HFFc6 (cell line): ENCODE measurements at places on chromosomes 4 and X. TPM values are rescaled to one million over a fixed set of nuclear protein-coding genes. Genes with fewer than 3 reads are reported as not detected.

Gene NSUN7
- not detected in 3 replicates for total RNA-seq

Gene CTAG1A
- not detected in 3 replicates for total RNA-seq

Gene GPC3
- total RNA-seq = not detected in 3 replicates

- no peaks in the 10 kb centered on the region for H3K36me3 ChIP-seq
- H3K27me3 ChIP-seq = peaks cover 2% of the 10 kb centered on the region; the same call in 1 of the 2 replicates
- H3K27ac ChIP-seq = 0 out of 2 replicates have a peak overlapping the region, but pooled peaks have one; percentile 65
- no peak for DNase-seq
Observed at GRCh38 chrX:55908661-55909212, 191.2 kb downstream of the RRAGB start.

DNA sequence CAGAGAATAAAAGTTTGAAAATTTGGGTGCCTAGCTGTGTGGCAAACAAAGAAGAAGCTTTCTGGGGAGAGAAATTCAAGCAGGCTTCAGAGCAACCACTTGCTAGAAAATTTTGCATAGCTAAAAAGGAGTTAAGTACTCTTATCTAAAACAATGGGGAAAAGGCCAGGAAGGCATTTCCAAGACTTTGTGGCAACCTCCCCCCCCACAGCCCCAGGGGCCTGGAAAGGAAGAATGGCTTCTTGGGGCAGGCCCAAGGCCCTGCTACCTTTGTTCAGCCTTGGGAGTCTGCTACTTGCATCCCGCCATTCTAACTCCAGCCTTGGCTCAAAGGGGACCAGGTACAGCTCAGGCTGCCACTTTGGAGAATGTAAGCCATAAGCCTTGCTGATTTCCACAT is 102.2 kb downstream of the PTCHD1 start:
- no peak for DNase-seq
- no peak overlapping the region for H3K4me3 ChIP-seq
- no peaks in the 10 kb centered on the region for H3K36me3 ChIP-seq
- peaks cover 4% of the 10 kb centered on the region; the same call in 1 of the 2 replicates for H3K27me3 ChIP-seq
- no peaks in the 10 kb centered on the region for H3K4me1 ChIP-seq

- DNase-seq = no peak
- H3K27me3 ChIP-seq = peaks cover 2% of the 10 kb centered on the region; the same call in 1 of the 2 replicates
- no peaks in the 10 kb centered on the region for H3K36me3 ChIP-seq
Observed at GRCh38 chr4:158056689-158057245, 116.1 kb downstream of the GASK1B start.

- no peak for DNase-seq
- H3K4me1 ChIP-seq = peaks cover 5% of the 10 kb centered on the region; the same call in 1 of the 2 replicates
- no peak overlapping the region for H3K27ac ChIP-seq
- H3K4me3 ChIP-seq = no peak overlapping the region
- H3K27me3 ChIP-seq = no peaks in the 10 kb centered on the region; the same call in 1 of the 2 replicates
Observed at GRCh38 chrX:41737065-41737464, 13.1 kb downstream of the GPR82 start.

DNA sequence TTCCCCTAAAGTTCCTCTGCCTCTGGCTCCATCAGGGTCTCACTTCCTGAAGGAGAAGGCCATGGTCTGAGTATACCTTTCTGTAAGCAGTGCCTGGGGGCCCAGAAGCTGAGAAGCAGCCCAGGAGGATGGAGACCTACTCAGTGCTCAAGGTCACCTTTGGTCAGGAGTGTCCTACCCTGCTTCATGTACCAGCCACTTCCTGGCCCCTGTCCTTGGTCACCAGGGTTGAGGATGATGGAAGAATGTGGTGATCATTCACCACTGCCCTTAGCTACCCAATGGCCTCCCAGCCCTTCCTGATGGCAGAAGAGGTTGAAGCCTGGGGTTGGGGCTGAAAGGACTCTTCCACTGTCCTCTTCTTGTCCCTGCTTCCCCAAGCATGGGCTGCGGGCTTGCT is 9.0 kb upstream of the MFAP3L start:
- peaks cover 2% of the 10 kb centered on the region; the same call in 1 of the 2 replicates for H3K4me1 ChIP-seq
- no peak overlapping the region for H3K27ac ChIP-seq

DNA sequence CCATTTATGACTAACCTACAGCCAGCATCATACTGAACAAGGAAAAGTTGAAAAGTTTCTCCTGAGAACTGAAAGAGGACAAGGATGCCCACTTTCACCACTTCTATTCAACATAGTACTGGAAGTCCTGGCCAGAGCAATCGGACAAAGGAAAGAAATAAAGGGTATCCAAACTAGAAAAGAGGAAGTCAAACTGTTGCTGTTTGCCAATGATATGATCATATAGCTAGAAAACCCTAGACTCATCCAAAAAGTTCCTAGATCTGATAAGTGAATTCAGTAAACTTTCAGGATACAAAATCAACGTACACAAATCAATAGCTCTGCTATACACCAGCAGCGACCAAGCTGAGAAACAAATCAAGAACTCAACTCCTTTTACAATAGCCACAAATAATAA is 64.5 kb downstream of the CENPC start:
- H3K4me3 ChIP-seq = no peak overlapping the region
- no peak overlapping the region for H3K27ac ChIP-seq
- peaks cover 63% of the 10 kb centered on the region for H3K36me3 ChIP-seq
- H3K27me3 ChIP-seq = no peaks in the 10 kb centered on the region; the same call in 1 of the 2 replicates
- H3K4me1 ChIP-seq = peaks cover 23% of the 10 kb centered on the region
- no peak for DNase-seq

GRCh38 chrX:68732906-68733493 is 85.5 kb downstream of the STARD8 start:
- no peaks in the 10 kb centered on the region for H3K36me3 ChIP-seq
- H3K4me1 ChIP-seq = no peaks in the 10 kb centered on the region
- H3K27me3 ChIP-seq = no peaks in the 10 kb centered on the region; the same call in none of the 2 replicates
- peak; percentile 33 for DNase-seq
- no peak overlapping the region for H3K27ac ChIP-seq

- H3K4me3 ChIP-seq = no peak overlapping the region
- no peak for DNase-seq
- H3K27me3 ChIP-seq = no peaks in the 10 kb centered on the region; the same call in 1 of the 2 replicates
- H3K4me1 ChIP-seq = no peaks in the 10 kb centered on the region
Observed at GRCh38 chrX:8345473-8345872, 119.2 kb upstream of the VCX3B start.
